ENCODE measurements at places on chromosomes 5 and 9.
A peak's percentile ranks its signal among the peaks of the same experiment; 100 is the strongest.

- DNase-seq, result no peak
These were observed 22.2 kb upstream of the TMEM161B start for GRCh38 chr5:88290801-88291200.

GRCh38 chr9:36517131-36517530 lies 55.6 kb upstream of the MELK start:
- no peak for DNase-seq

DNA sequence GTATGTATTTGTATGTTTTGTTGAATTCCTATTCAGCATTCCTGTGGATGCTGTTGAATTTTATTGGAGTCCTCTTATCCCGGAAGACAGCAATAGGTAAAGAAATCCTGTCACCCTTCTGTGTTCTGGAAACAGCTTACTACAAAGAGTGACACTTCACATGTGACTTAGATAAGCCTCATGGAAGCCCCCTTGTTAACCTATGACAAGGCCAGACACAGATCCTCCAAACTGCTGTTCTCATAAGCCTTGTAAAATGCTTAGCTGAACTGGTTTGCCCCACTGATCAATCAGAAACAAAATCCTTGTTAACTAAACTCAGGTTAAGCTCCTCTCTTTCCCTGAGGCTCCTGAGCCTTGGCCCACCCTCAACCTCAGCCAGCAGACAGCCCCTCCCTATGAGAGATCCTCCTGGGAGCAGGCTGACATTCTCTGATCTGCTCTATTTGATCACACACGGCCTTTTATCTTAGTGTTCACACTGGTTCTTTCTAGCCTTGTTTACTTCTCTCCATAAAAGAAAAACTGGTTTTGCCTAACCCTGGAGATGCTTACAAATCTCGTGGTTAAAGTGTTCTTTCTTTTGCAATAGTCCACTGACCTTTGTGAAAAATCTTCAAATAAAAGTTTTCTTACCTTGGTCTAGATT lies 29.4 kb upstream of the ATP6V1G1 start:
- no peak for DNase-seq

- DNase-seq, result peak; percentile 72
These were observed 73.7 kb upstream of the PJA2 start for GRCh38 chr5:109483395-109483971.

DNA sequence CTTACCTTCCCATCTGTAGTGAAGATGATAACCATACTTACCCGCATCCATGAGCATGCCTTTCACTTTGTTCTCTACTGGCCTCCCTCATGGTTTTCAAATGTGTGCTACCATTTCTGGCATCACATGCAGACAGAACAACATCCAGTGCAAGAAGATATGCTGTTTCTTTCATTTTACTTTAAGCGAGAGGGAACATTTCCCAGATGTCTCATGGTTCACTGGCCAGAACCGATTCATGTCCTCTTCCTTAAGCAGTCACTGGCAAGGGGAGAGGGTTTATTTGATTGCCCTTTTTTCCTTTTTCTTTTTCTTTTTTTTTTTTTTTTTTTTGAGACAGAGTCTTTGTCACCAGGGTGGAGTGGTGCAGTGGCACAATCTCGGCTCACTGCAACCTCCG lies 37.7 kb downstream of the ARRDC3 start:
- no peak for DNase-seq

- DNase-seq, result no peak
These were observed 114.7 kb upstream of the MAN2A1 start for GRCh38 chr5:109574985-109575384.

DNA sequence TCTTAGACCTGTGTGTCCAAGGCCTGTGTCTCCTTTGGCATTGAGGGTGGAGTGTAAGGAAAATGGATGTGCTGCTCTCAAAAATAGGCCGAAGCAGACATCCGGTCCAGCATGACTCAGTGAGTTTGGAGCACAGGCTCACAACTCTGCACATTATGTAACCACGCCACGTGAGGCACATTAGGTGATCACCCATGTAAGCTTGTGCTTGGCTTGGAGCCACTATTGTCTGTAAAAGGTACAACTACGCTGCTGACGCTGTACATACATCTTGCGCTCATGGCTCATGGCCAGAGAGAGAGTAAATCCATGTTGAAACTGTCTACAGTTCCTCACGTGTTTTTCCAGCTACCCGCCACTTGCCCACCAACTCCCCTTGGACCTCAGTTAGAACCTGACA lies 177.5 kb downstream of the PDE4D start:
- DNase-seq, result no peak

DNA sequence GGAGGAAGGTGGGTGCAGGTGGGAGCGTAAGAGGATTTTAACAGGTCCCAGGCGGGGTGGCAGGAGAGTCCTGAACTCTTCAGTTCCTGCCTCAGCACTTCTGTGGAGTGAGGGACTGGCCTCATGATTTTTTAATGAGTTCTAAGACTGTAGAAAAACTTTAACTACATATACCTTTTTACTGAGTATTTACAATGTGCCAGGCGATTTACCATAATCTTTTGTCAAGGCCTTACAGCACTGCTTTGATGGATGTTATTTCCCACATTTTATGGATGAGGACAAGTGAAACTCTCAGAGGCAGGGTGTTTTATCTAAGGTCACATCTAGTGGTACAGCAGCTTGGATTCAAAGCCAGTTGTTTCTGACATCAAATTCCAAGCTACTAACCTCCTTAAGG lies 99.5 kb downstream of the PJA2 start:
- DNase-seq, result no peak

GRCh38 chr9:85703398-85703797 lies 38.4 kb downstream of the AGTPBP1 start:
- DNase-seq, result no peak

GRCh38 chr9:8822667-8823025 lies 1023.1 kb upstream of the DMAC1 start:
- no peak for DNase-seq

GRCh38 chr5:133698646-133699526 lies 86.5 kb upstream of the FSTL4 start:
- DNase-seq, result no peak

- DNase-seq, result peak; percentile 10
These were observed 13.8 kb downstream of the NACC2 start for GRCh38 chr9:136081113-136081825.

DNA sequence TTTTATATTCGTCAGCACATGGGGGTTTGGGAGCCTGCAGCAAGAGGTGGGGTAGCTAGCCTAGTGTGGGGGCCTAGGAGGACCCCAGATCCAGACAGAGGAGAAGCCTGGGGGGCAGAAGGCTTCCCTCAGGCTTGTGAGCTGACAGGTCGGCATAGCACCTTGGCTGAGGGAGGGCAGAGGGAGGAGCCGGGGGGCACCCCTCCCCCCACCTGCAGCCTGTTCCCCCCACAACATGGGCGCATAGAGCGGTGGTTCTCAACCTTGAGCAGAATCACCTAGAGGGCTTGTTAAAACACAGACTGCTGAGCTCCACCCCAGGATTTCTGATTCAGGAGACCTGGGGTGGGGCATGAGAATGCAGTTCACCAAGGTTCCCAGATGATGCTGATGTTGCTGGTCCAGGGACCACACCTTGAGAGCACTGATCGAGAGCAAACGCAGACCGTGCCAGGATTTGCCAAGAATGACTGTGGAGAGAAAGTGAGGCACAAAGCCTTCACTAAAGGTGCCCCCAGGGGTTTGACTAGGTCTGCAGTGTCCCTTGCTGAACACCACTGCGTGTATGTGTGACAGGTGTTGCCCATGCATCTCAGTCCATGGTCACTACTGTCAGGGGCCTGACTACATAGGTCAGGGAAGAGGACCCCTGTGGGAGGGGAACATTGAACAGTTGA lies 163.3 kb downstream of the MACROH2A1 start:
- DNase-seq, result no peak

DNA sequence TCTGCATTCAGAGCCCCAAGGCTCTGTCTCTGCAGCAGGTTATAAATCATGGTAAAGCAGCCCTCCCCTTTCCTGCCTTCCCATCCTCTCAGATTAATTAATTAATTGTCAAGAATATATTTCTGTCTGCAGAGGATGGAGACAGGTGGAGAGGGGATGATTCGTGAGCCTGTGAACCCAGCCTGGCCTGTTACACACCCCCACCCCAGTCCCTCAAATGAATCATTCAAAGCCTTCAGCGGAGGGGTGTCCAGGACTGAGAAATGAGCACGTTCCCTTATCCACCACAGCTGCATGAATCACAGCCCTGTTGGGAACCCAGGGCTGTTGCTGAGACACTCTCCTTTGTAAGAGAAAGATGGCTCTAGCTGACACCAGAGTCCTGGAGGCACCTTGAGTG lies 56.0 kb downstream of the NIPAL4 start:
- DNase-seq, result no peak

- no peak for DNase-seq
These were observed 55.3 kb downstream of the SEMA5A start for GRCh38 chr5:9490494-9491097.

DNA sequence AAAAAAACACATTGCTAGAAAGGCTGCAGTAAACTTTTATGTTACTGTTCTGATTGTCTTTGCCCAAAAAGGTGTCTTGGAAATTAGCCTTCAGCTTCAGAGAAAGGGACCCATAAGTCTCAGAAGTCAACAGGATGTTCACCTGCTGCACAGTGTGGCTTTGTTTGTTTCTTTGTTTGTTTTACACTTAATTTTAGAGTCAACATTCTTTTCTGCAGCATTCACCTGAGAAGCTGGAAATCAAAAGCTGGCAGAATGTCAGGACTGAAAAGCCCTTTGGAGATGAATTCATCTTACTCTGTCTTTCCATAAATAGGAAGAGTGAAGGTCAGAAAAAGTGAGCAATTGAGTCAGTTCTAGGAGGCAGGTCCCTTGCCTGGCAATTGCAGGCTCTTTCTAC lies 170.0 kb downstream of the PAPPA start:
- no peak for DNase-seq

DNA sequence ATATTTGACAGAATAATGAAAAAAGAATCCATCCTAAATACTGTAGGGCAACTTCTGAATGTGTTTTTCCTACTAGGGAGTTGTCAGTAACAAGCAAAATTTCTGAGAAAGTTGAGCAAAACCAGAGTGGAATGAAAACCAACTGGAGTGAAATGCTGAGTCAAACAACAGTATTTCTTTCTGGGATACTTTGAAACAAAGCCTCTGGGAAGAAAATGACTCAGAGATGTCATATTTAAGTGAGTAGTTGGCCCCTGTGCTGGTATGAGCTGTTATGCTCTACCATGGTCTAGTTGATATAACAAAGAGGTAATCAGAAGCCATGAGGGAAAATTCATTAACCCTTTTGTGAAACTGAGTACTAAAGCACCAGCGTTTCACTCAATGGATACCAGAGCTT lies 372.1 kb upstream of the C9orf72 start:
- DNase-seq, result no peak

DNA sequence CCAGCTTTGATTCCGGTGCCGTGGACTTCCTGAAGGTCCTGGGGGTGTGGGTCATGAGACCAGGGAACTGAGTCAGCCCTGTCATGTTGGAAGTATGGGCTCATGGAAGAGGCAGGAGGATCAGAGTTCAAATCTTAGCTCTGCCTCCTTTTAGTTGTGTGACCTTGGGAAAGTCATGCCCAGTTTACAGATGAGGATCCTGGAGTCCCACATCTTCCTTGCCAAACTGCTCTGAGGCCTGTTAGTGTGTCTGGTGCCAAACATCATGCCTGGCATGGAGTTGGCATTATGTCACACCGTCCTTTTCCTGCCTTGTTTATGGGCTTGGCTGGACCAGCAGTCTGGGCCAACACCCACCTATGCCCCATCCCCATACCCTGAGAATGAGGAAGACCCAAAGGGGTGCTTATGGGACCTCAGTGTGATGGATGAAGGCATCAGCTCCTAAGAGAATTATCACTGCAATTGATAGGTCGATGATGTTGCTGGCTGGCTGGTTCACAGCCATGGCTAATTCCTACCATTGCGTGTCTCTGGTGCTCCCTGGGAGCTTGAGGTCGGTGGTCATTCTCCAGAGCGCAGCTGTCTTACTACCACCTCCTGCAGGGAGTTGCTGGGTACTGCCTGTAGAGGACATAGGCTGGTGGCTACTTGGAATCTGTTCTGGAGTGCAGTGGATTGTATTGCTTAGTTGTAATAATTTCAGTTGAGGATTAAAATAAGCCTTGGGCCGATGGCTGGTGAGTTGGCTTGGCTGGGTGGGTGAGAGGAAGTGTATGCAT lies 140.5 kb upstream of the PITX1 start:
- no peak for DNase-seq

DNA sequence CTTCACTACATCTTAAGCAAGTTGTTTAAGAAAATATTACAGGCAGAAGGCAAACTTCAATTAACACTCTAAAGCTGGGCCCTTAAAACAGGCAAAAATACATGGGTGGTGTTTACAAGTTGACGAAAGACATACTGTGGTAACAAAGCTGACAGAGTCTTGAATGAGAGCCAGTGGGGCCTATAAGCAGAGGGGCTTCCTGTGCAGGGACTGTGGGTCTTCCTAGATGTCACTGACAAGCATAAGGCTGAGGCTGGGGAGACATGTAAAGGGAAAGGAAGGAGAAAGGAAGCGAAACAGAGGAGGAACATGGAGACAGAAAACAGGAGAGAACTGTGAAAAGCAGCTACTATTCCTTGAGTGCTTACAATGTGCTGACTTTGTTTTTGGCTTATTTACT lies 308.0 kb upstream of the RPS23 start:
- DNase-seq, result no peak

GRCh38 chr9:133526721-133527321 lies 2.1 kb upstream of the MYMK start:
- no peak for DNase-seq

- no peak for DNase-seq
These were observed 25.3 kb downstream of the CFAP90 start for GRCh38 chr5:7825630-7826029.

GRCh38 chr9:38035873-38036272 lies 33.2 kb downstream of the SHB start:
- DNase-seq, result peak; percentile 54

- DNase-seq, result no peak
These were observed 461.9 kb downstream of the EFNA5 start for GRCh38 chr5:107208867-107209266.

- DNase-seq, result peak; percentile 38
These were observed 16.2 kb downstream of the PGGT1B start for GRCh38 chr5:115246361-115246991.

DNA sequence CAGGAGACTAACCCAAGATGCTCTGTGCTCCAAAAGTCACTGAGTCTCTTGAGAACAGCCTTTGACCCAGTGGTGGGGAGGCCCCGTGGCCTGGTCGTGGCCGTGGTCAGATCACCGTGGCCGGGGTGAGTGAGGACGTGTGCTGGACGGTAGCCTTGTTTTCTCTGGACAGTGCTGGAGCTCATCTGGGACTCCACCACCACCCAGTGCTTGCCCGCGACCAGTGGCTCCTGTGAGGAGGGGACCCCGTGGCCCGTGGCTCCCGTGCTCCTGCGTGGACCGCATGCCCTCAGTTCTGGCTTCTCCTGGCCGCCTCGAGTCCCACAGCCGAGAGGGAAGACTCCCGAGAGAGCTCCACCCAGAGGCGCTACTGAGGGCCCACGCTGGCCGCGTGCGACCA lies 15.9 kb upstream of the NOTCH1 start:
- DNase-seq, result no peak

GRCh38 chr9:134492281-134492691 lies 149.3 kb upstream of the COL5A1 start:
- no peak for DNase-seq

Data from MV-4-11 (cell line).